Progenitor cell of endocrine pancreas (in vitro differentiated cells): ENCODE measurements at places on chromosomes 1 and 21. TPM values are rescaled to one million over a fixed set of nuclear protein-coding genes. Genes with fewer than 3 reads are reported as not detected.

GRCh38 chr1:209861242-209861641 is 33.5 kb downstream of the UTP25 start:
- DNase-seq: no peak
- H3K27me3 ChIP-seq: peaks cover 25% of the 10 kb centered on the region
- no peaks in the 10 kb centered on the region for H3K36me3 ChIP-seq
- no peaks in the 10 kb centered on the region for H3K4me1 ChIP-seq
- H3K27ac ChIP-seq: no peak overlapping the region

- H3K4me3 ChIP-seq: no peak overlapping the region
- H3K4me1 ChIP-seq: no peaks in the 10 kb centered on the region
- H3K27ac ChIP-seq: no peak overlapping the region
- DNase-seq: no peak
- H3K27me3 ChIP-seq: no peaks in the 10 kb centered on the region
Measured at GRCh38 chr1:239826211-239826610, 265.5 kb upstream of the FMN2 start.

DNA sequence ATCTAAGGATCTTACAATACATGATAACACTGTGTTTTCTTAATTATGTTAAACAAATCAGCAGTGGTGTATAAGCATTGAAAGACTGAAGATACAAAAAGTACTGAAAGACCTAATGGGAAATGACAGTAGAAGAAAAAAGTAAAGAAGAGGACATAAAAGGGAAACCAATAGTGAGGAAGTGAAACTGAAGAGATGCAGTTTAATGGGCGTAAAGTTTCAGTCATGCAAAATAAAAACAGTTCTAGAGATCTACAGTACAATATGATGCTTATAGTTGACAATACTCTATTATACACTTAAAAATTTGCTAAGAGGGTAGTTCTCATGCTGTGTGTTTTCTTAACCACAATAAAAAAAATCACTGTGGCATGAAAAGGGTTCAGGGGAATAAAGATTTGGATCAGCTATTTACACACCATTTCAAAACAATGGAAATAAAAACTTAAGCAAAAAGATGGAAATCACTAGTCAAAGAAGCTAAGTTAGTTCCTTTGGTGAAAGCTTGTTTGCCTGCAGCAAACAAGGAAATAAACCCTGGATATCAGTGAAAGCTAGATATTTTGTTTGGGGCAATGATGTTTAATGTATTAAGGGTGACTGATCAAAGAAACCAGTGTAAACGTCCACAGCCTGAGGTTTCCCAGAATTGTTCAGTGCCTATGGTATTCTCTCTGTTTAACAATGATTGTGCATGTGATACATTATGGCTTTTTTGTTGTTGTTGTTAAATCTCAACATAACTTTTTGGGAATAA is 1160.8 kb upstream of the ADGRL2 start:
- no peak overlapping the region for H3K27ac ChIP-seq
- no peak overlapping the region for H3K4me3 ChIP-seq
- DNase-seq: no peak
- H3K36me3 ChIP-seq: peaks cover under 1% of the 10 kb centered on the region

DNA sequence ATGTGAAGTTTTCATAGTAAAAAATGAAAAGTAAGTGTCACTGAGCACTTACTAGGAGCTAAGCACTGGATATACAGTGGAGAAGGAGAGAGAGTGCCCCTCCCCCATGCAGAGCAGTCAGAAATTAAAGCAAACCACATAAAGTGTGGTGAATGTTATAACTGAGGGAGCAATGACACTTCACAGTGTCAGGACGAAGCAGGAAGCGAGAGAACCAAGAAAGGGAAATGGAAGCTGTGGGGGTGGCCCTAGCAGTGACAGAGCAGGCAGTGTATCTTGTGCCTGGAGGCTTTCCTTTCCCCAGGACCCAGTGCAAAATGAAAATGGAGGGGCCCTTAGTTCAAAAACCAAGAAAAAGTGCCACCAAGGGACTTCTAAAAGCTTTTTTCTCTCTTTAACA is 21.5 kb upstream of the RCAN3 start:
- DNase-seq: no peak
- peak overlapping the region; percentile 73 for H3K27ac ChIP-seq
- peaks cover 8% of the 10 kb centered on the region for H3K4me1 ChIP-seq
- H3K36me3 ChIP-seq: no peaks in the 10 kb centered on the region

DNA sequence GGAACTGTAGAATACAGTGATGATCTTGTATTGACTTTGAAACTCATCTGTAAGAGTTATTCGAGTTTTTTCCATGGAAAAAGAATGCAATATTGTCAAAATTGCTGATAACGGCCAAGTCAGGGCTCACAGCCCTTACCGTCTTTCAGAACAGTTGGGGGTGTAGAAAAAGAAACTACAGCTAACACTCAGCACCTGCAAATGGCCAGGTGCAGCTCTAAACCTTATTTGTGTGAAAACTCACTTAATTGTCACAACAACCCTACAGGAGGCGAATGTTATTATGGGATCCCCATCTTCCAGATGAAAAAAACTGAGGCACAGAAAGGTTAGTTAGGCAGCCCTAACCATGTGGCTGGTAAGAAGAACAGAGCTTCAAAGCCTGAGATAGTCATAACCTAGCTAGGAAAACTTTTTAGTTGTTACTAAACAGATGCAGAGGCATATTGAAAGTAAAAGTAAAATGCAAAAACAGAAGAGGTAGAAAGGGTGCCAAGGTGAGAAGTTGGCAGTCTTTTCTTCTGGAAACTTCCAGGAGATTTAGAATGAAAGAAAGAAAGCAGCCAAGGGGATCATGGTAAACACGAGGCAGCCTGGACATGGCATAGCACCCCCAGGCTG is 76.4 kb downstream of the DSCAM start:
- DNase-seq: no peak
- no peaks in the 10 kb centered on the region for H3K4me1 ChIP-seq
- H3K27me3 ChIP-seq: peaks cover 2% of the 10 kb centered on the region

DNA sequence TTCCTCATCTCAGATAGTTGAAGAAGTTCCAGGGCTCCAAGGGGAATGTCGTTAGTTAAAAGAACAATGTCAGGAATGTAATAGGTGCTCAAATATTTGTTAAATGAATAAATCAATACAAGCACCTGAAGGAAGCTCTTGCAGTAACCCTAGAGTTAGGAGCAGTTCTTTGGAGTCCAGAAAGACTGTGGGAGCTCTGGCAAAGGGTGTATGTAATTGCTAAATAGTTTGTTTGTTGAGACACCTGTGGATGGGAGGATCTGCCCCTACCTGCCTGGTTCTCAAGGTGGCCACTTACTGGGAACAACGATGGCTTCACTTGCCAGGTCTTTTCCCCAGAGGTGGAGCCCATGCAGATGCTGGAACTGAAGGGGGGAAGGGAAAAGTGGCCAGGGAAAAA is 27.5 kb upstream of the JUN start:
- no peak for DNase-seq
- H3K4me3 ChIP-seq: no peak overlapping the region
- H3K27me3 ChIP-seq: peaks cover 4% of the 10 kb centered on the region
- H3K36me3 ChIP-seq: no peaks in the 10 kb centered on the region
- peaks cover 21% of the 10 kb centered on the region for H3K4me1 ChIP-seq

- H3K4me1 ChIP-seq: peaks cover 3% of the 10 kb centered on the region
- no peak overlapping the region for H3K27ac ChIP-seq
- no peak for DNase-seq
- no peaks in the 10 kb centered on the region for H3K36me3 ChIP-seq
Measured at GRCh38 chr1:177596485-177596884, 373.4 kb downstream of the SEC16B start.

GRCh38 chr1:226405411-226405988 is 2.4 kb downstream of the PARP1 start:
- no peak for DNase-seq
- peak overlapping the region; percentile 31 for H3K4me3 ChIP-seq
- H3K27me3 ChIP-seq: no peaks in the 10 kb centered on the region
- H3K36me3 ChIP-seq: peaks cover 2% of the 10 kb centered on the region
- H3K4me1 ChIP-seq: peaks cover 28% of the 10 kb centered on the region

- no peaks in the 10 kb centered on the region for H3K4me1 ChIP-seq
- H3K27ac ChIP-seq: no peak overlapping the region
Measured at GRCh38 chr1:116066868-116067565, 44.2 kb upstream of the MAB21L3 start.

- H3K27ac ChIP-seq: peak overlapping the region; percentile 67
- peaks cover 23% of the 10 kb centered on the region for H3K4me1 ChIP-seq
- no peaks in the 10 kb centered on the region for H3K36me3 ChIP-seq
- no peak for DNase-seq
- no peaks in the 10 kb centered on the region for H3K27me3 ChIP-seq
- no peak overlapping the region for H3K4me3 ChIP-seq
Measured at GRCh38 chr1:19444296-19445021, 40.9 kb downstream of the CAPZB start.

- peaks cover 43% of the 10 kb centered on the region for H3K4me1 ChIP-seq
- no peaks in the 10 kb centered on the region for H3K27me3 ChIP-seq
- no peak overlapping the region for H3K4me3 ChIP-seq
- DNase-seq: no peak
- peaks cover 2% of the 10 kb centered on the region for H3K36me3 ChIP-seq
Measured at GRCh38 chr21:45427331-45428271, 22.6 kb downstream of the COL18A1 start.

GRCh38 chr1:48109390-48110013 is 112.3 kb upstream of the TRABD2B start:
- H3K36me3 ChIP-seq: no peaks in the 10 kb centered on the region
- peaks cover 32% of the 10 kb centered on the region for H3K4me1 ChIP-seq
- H3K27ac ChIP-seq: peak overlapping the region; percentile 19
- H3K27me3 ChIP-seq: no peaks in the 10 kb centered on the region
- H3K4me3 ChIP-seq: no peak overlapping the region
- DNase-seq: no peak

DNA sequence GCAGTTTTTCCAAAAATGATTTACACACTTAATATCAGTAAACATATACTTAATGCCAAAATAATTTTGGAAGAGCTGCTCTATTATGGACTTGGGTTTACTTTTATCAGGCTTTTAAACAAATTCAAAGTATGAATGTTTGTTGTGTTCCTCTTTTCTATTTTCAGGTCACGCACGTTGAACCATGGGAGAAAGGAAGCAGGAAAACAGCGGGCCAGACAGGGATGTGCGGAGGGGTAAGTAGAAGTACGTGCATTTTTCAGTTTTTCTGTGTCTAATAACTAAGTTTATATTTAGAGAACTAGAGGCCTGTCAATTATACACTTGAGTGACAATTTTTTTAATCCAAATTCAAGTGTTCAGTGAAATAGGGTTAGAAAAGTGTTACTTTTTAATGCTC is 3.4 kb downstream of the PRPF38B start:
- DNase-seq: no peak
- peaks cover 27% of the 10 kb centered on the region for H3K36me3 ChIP-seq
- peak overlapping the region; percentile 7 for H3K4me3 ChIP-seq
- peaks cover 21% of the 10 kb centered on the region for H3K4me1 ChIP-seq
- no peaks in the 10 kb centered on the region for H3K27me3 ChIP-seq
- H3K27ac ChIP-seq: no peak overlapping the region

DNA sequence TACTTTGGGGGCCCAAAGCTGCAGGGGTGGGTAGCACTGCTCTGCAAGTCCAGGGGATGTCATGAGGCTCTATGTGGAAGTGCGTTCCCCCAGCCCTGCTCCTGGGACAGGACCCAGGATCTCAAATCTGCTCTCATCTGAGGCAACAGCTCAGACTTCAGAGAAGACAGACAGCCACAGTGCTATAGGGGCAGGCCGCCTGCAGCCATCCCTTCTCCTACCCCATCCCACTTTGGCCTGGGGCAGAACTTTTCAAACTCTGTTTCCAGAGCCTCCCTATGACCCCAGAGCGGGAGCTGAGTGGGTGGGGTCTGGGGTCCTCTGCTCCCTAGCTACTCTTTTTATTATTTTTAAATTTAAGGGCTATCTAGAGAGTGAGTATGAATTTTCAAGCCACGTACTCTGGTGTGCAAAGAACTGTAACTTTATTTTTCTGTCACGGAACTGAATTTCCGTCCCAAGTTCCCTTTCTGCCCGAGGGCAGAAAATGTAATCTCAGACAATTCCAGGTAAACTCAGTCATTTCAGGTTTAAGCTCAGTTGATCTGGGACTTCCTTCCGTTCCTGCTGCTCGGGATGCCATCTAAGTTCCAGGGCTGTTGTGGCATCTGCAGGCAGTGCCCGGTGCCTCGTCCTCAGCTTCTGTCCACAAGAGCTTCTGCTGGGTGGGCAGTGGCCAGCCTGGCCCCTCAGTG is 98.3 kb downstream of the ACTL8 start:
- H3K4me1 ChIP-seq: no peaks in the 10 kb centered on the region
- H3K27me3 ChIP-seq: no peaks in the 10 kb centered on the region
- H3K36me3 ChIP-seq: no peaks in the 10 kb centered on the region
- H3K4me3 ChIP-seq: no peak overlapping the region
- no peak for DNase-seq
- H3K27ac ChIP-seq: no peak overlapping the region

GRCh38 chr1:110260194-110260593 is 50.1 kb downstream of the KCNC4 start:
- no peaks in the 10 kb centered on the region for H3K36me3 ChIP-seq
- H3K27ac ChIP-seq: no peak overlapping the region
- DNase-seq: no peak
- peaks cover 30% of the 10 kb centered on the region for H3K27me3 ChIP-seq
- peaks cover 9% of the 10 kb centered on the region for H3K4me1 ChIP-seq
- no peak overlapping the region for H3K4me3 ChIP-seq

GRCh38 chr1:64841330-64842065 is 96.6 kb downstream of the RAVER2 start:
- no peak overlapping the region for H3K4me3 ChIP-seq
- DNase-seq: no peak
- peaks cover 3% of the 10 kb centered on the region for H3K4me1 ChIP-seq

DNA sequence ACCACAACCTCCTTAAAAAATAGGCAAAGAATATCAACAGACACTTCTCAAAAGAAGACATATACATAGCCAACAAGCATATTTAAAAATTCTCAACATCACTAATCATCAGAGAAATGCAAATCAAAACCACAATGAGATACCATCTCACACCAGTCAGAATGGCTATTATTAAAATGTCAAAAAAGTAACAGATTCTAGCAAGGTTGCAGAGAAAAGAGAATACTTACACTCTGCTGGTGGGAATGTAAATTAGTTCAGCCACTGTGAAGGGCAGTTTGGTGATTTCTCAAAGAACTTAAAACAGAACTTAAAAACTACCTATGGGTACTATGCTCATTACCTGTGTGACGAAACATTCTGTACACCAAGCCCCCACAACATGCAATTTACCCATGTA is 20.7 kb downstream of the CD1B start:
- H3K4me3 ChIP-seq: no peak overlapping the region
- H3K4me1 ChIP-seq: no peaks in the 10 kb centered on the region
- no peaks in the 10 kb centered on the region for H3K27me3 ChIP-seq
- no peak for DNase-seq

GRCh38 chr1:177170756-177171535 is at the start of gene BRINP2:
Gene BRINP2, plus strand, starts transcription at chr1:177170958. Its CDS starts 58,919 bp downstream, at chr1:177229877.
- no peak within 1 kb of the TSS for H3K27ac ChIP-seq
- peaks cover 10% of the 10 kb centered on the region for H3K27me3 ChIP-seq
- H3K36me3 ChIP-seq: no peaks in the 10 kb centered on the region
- no peak within 1 kb of the TSS for H3K4me3 ChIP-seq
- peak; percentile 53 for DNase-seq

GRCh38 chr1:18922848-18923755 is 20.7 kb upstream of the ALDH4A1 start:
- H3K4me1 ChIP-seq: peaks cover 20% of the 10 kb centered on the region
- H3K36me3 ChIP-seq: peaks cover 3% of the 10 kb centered on the region
- H3K27me3 ChIP-seq: no peaks in the 10 kb centered on the region
- H3K4me3 ChIP-seq: no peak overlapping the region
- H3K27ac ChIP-seq: peak overlapping the region; percentile 78
- no peak for DNase-seq

The PAPPA2 gene
- total RNA-seq: 4.1 and 4.2 TPM in 2 replicates

The S100A16 gene
- total RNA-seq: 46.8 and 50.2 TPM in 2 replicates

The TRIM45 gene
- 48.0 and 50.9 TPM in 2 replicates for total RNA-seq

The C1orf94 gene
- not detected in 2 replicates for total RNA-seq

The NID1 gene
- total RNA-seq: 21.0 and 24.4 TPM in 2 replicates

The LCE2B gene
- total RNA-seq: not detected in 2 replicates

The ANGPTL3 gene
- total RNA-seq: 0.48 TPM in 1 of 2 replicates, not detected in the other
